HEK293T (cell line): ENCODE measurements at places on chromosomes 11 and 22.

- DNase-seq, result no peak
Observed at GRCh38 chr11:9177438-9178091, 86.2 kb upstream of the SCUBE2 start.

- no peak for DNase-seq
Observed at GRCh38 chr22:29581799-29582198, 886 bp upstream of the NIPSNAP1 start.

GRCh38 chr22:26746311-26746710 lies 88.9 kb downstream of the MIAT start:
- DNase-seq, result no peak

DNA sequence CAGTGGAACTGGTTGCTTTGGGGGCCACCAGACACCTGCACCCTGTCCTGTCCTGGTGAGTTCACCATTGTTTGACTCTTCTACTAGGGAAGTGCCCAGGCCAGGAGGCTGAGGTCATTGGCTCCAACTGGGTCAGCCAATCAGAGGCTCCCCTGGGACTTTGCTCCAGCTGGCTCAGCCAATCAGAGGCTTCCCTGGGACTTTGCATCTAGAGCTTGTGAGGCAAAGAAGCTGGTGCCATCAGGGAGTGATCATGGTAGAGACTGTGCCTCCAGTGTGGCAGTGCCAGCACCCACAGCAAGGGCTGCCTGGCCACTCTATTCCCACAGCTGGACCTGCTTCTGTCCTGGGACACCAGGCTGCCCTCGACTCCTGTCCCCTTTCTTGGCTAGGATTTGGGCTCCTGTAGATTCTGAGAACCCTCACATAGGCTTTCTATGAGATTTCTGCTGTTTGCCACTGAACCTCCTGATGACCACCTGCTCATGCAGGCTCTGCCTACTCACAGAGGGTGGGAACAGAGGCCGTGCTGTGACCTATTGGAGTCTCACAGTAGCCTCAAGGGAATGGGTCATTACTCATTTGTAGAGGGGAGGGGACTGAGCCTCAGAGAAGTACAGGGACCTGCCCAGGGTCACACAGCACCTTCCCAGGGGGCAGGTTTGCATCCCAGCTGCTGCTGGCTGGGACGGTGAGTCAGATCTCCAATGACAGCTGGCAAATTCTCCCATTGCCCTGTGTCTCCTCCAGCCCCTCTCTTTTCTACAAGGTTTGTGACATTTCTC lies 59.2 kb upstream of the SHISAL1 start:
- no peak for DNase-seq

DNA sequence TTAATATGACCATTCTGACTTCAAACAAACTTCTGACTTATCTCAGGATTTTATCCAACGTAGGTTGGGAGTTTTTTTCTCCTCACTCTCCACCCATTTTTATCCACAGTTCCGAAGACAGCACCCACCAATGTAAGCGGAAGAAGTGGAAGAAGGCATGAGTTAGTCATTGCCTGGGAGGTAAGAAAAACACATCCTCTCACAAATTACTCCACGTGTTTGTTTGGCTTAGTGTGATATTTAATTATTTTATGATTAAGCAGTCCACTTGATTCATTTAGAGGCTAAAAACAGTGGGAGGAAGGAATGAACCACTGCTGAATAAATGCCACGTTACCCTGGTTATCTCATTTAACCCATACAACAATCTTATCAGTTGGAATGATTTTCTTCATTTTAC lies 389.6 kb upstream of the ARHGAP42 start:
- DNase-seq, result no peak
